NCI-H1417 treated with DMSO at 0.1 percent for 48 hours (cell line): ENCODE measurements at places on chromosomes 4 and X.

GRCh38 chr4:78747475-78747922, 28.7 kb upstream of the BMP2K start:
- DNase-seq, result no peak

DNA sequence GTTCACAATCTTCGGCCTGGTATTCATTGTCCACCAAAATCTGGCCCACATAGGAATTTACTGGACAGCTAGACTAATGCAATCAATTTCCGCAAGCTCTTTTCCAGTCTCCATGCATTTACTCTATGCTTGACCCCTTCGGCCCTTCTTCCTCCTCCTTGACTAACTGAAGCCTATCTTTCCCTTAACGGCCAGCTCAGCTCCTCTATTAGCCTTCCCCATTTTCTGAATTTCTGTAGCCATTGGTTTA, 1.2 kb upstream of the PHKA2 start:
- DNase-seq, result no peak

GRCh38 chr4:26878794-26879391, 18.3 kb downstream of the STIM2 start:
- DNase-seq, result no peak

GRCh38 chr4:79652738-79653137, 244.7 kb upstream of the GK2 start:
- no peak for DNase-seq

DNA sequence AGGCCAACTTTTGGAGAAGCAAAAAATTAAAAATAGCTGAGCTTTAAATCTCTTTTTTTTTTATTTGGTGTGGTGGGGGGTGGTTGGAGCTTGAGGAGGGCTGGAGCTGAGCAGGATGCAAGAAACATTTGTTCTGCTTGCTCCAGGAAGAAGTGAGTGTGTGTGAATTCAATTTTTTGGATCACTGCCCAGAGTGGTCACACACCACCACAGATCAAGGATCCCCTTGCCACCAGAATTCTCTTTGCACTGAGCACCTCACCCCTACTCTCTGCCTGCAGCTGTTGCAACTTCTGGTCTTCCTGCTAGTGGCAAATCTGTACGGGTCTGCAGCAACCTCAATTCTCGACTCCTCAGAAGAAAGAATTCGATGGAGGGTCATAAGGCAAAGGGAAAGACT, 19.9 kb upstream of the PLP1 start:
- DNase-seq, result no peak

GRCh38 chr4:56286763-56287162, 100.5 kb downstream of the AASDH start:
- DNase-seq, result no peak

DNA sequence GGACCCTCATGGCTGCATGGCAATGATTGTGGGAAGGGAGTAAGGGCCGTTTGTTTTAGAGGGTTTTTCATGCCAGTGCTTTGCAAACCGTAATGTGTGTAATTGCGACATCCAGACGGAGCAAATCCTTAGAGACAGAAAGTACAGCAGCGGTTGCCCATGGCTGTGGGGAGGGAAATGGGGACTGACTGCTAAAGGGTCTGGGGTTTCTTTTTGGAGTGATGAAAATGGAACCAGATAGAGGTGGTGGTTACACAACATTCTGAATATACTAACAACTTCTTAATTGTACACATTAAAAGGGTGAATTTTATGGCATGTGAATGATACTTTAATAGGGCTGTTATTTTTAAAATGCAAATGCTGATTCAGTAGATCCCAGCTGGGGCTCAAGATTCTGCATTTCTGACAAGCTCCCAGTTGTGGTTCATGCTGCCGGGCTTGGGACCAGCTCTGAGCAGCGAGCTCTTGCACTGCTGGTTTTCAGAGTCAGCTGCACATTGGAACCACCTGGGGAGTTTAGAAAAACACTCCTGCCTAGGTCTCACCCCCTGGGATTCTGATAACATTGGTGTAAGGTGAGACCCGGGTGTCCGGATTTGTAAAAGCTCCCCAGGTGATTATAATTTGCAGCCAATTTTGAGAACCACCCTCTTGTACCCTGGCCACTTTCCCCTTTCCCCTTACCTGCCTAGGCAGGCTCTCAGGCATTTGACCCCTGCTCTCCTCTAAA, 47.7 kb downstream of the PRPS1 start:
- DNase-seq, result no peak

GRCh38 chr4:103934178-103934789, 214.5 kb upstream of the TACR3 start:
- DNase-seq, result no peak

GRCh38 chr4:36269101-36269500, 12.3 kb upstream of the DTHD1 start:
- DNase-seq, result no peak

DNA sequence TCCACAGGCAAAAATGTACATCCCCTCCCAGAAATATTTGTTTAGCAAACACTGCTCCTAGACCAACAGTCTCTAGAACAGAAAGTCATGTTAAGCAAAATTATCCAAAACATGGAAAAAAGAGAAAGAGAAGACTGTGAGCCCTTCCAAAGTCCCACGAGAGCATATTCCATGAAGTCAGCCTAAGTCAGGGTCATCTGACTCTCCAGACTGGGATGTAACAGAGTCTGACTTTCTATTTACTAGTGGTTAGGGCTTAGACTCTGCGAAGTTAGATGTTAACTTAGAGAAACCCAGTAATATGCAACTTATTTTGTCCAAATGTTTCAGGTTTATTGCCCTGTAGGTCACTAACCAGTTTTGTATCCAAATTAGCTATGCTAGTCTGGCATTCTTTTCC, 102.3 kb downstream of the MID1 start:
- no peak for DNase-seq

GRCh38 chr4:91113130-91113706, 986.0 kb downstream of the CCSER1 start:
- DNase-seq, result peak; percentile 10

DNA sequence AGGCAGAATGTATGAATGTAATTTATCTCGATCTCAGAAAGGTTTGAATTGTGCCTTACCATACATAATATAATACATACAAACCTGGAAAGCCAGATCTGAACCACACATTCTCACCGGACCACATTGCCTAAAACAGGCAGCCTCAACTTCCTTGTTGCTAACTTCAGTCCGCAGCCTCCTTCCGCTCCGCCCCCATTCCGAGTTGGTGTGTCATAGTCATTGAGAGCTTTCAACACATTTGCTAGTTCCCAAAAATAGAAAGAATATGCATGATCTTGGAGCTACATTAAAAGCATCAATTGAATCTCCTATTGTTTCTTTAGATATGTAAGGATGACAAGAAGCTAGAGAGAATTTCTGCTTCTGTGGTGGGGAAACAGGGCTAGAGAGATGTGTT, 127.2 kb downstream of the ARHGEF9 start:
- no peak for DNase-seq

DNA sequence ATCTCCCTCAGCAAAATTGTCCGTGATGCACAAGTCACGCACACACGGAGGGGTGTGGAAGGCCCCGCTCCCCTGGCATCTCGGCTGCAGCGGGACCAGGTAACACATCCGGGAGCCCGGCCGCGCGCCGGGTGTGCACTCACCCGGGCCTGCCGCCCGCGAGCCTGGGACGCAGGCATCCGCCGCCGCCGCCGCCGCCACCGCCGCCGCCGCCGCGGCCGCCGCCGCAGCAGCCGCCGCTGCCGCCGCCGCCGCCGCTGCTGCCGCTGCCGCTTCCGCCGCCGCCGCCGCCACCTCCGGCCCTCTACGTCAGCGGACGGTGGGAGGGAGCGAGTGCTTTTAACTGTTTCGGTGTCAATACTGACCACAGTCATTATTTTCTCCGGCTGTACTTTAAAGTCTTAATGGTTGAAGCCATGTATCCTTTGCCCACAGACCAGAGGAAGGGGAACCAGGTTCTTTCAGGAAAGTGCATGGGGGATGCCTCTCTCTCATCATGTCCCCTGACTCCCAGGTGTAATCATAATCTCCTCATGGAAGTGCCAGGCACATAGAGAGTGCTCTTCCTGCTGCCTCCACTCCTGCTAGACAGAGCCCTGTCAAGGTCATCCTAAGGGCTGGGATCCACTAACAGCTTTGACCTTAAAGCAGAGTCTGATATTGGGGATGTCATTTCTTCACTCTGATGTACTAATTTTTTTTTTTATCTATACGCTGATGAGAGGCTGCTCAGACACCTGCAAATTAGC, 38.0 kb downstream of the MAGEE2 start:
- DNase-seq, result no peak

GRCh38 chr4:31741326-31741725, 1021.2 kb downstream of the PCDH7 start:
- DNase-seq, result no peak

DNA sequence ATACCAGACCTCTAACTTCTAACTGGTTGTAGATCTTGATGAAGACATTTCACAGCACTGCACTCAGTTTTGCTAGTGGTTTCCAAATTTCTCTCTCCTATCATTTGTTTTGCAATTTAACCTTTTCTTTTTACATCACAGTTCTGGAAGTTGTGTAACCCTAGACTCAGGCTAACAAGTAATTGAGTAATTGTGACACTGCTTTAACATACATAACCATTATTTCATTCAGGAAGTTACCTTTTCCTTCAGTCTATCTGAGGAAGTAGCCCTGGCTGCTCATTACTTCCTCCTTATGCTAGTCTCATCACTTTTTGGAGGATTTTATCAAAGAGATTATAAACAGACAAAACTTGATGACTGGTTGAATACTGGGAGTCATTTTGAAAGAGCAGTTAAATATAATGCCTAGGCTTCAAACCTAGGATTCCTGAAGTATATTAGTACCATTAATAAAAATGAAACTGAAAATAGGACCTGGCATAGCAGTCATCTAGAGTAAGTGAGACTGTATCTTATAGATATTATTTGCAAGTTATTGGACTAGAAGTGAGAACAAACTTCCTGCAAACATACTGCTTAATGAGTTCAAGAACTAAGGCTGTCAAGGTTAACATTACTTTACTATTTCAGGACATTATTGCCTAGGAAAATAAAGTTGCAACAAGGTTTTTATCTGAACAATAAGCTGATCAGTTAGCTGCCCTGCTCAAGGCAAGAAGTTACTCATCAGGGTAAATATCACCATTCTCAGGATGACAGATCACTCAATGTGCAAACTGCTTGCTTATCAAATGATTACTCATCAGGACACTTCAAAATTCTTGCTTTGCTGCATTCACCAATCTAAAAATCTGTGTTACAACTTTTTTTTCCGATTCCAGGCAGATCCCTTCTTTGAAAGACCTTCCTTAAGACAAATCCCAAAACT, 25.6 kb upstream of the TEX13C start:
- no peak for DNase-seq

DNA sequence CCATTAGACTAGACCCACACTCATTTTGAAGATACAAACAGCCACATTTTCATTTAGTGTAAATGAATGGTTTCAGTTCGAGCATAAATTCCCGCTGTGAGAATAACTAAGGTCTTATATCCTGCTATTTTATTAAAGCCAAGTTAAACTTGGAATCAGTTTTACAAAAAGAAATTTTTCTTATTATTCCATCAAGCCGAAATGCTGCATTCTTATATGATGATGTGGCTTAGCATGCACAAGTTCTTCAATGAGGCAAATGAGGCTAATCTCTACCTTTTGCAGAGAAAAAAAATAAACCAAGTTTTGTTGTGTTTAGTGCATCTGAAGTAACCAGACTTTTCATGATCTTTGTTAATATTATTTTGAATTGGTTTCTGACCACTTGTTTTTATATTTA, 953.9 kb upstream of the PCDH10 start:
- DNase-seq, result no peak

DNA sequence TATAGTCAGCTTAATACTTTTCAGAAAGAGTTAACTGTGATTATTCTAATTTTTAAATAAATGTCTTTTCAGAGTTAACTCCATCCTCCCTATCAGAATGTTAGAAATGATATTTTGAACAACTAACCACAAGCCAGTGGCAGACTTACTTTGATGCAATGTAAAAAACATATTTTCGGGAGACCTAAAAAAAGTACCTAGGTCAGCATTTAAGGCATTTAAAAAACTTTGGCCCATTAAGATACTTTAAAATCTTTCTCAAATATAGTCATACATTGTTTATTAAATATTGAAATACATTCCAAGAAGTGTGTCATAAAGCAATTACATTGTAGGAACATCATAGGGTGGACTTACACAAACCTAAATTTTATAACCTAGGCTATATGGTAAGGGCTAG, 426.1 kb downstream of the PABPC4L start:
- no peak for DNase-seq

DNA sequence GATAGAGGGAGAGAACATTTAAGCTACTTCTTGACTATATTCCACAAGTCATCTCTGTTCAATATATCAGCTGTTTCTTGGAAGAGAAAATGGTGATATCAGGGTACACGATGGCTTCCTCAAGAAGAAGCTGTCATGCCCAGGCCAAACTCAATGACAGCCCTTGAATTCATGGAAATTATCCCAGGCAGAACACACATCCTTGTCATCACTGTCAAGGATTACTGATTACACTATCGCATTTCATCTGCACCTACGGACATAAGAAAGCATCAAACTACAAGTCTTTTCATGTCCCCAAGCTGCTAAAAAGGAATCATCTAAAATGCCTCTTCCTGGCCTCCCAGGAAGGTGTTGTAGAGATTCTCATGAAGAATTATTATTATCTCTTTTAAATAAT, 165.2 kb upstream of the SLC7A11 start:
- DNase-seq, result no peak

DNA sequence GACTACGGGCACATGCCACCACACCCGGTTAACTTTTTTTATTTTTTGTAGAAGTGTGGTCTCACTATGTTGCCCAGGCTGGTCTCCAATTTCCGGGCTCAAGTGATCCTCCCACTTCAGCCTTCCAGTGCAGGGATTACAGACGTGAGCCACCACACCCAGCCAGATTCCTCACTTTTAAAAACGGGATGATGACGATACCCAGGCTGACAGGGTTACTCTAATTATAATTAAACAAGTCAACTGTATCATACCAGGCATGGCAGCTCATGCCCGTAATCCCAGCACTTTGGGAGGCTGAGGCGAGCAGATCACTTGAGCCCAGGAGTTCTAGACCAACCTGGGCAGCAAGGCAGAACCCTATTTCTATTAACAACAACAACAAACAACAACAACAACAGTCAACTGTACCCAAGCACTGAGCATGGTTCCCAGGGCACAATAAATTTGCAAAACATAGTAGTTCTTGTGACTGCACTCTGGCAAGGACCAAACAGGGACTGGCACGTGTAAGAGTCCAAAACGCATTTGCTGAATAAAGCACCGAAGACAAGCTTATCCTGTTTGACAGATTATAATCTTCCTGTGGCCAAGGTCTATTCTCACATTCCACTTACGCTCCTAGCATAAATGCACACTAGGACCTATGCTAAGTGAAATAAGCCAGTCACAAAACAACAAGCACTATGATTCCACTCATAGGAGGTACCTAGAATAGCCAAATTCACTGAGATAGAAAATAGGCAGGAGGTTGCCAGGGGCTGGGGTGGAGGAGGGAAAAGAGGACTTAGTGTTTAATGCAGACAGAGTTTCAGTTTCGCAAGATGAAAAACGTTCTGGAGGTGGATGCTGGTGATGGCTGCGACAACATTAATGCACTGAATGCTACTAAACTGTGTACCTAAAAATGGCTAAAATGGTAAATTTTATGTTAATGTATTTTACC, 77.5 kb downstream of the IRF2 start:
- no peak for DNase-seq

- DNase-seq, result no peak
Measured at GRCh38 chrX:53281321-53281822, at the start of gene IQSEC2. TSS of gene IQSEC2 (minus strand) at chrX:53281584.

GRCh38 chr4:168361365-168362024, 42.9 kb upstream of the DDX60 start:
- DNase-seq, result no peak

GRCh38 chr4:6355052-6355451, 85.4 kb downstream of the WFS1 start:
- DNase-seq, result no peak

- no peak for DNase-seq
Measured at GRCh38 chrX:153934762-153935325, at the start of gene NAA10. TSS of gene NAA10 (minus strand) at chrX:153935037. CDS start at chrX:153934904, 133 bp downstream.

- no peak for DNase-seq
Measured at GRCh38 chr4:74543983-74544382, 99.0 kb downstream of the AREG start.
